ENCODE measurements at places on chromosomes 16 and 17. TPM values are rescaled to one million over a fixed set of nuclear protein-coding genes. Genes with fewer than 3 reads are reported as not detected.

- peak; percentile 90 for DNase-seq
These were observed 17.8 kb downstream of the SERPINF1 start for GRCh38 chr17:1779571-1780131.

DNA sequence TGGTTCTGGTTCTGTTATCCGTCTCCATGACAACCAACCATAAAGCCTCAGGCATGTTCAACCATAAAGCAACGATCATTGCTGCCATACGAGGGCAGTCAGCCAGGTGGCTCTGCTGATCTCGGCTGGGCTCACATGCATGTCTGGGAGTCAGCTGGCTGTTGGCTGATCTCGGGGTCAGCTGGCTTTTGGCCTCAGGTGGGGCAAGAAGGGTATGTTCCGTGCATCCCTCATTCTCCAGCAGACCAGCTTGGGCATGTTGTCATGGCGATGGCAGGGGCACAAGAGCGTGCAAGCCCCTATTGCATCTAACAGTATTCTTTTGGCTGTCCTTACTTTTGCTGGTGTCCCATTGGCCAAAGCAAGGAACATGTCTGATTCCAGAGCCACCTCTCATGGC lies 86.2 kb downstream of the ABCC6 start:
- no peak for DNase-seq

- DNase-seq: no peak
These were observed 22.8 kb downstream of the FAM117A start for GRCh38 chr17:49741009-49741691.

Gene GPR142
- polyA plus RNA-seq: not detected
